ENCODE measurements at places on chromosomes 2 and 18.

DNA sequence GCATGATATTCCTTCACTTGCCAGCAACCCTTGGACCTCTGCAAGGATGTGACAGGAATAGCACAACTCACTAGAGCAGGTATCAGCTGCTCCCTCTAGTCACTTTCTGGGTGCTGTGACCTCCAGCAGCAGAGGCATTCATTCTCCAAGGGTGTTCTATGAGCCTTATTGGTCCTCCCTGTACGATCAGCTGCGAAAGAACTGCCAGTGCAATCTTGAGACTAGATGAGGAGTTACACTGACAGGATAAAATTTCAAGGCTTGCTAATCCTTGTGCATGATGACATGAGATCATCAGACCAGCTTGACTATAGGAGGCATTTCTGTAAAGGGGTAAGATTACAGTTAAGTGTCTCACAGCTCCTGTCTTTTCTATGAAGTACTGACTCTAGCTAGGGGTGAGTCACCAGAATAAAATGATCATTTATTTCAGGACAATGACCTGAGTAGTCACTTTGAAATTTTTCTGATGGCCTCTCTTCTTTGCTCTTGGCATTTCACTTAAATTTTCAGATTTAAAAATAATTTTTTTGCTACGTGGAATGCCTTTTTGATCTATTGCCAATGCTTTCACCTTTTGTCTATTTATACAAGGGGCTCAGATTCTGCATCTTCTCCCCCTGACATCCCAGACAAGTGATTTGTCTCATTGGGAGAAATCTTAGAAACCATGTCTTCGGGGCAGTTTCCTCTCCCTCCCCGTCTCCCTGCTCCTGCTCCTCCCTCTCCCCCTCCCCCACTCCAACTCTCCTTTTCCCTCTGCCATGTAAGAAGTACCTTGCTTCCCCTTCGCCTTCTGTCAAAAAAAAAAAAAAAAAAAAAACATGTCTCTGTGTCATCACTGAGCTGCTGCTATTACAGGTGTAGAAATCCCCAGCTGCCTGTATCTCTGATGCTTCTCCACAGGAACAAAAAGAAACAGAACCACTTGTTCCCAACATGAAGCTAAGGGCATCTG, 49.2 kb upstream of the FRZB start:
- DNase-seq: no peak

DNA sequence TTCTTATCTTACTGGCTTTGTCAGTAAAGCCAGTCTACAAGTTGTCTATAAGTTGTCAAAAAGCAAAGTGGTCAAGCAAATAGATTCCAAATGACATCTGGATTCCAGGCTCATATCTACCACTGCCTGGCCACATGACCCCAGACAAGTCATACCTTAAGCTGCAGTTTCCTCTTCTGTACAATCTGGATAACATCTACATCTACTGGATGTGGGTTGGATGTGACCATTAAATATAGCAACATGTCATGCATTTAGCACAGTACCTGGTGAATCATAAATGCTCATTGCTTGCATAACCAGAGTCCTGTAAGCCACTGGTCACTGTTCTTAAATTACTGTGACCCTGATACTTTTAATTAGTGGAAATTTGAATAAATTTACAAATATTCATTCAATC, 16.8 kb downstream of the COBLL1 start:
- no peak for DNase-seq

GRCh38 chr2:45533771-45534170, 77.3 kb downstream of the SRBD1 start:
- DNase-seq: no peak

- DNase-seq: no peak
Measured at GRCh38 chr18:9764011-9764481, 55.9 kb downstream of the RAB31 start.

GRCh38 chr18:48263192-48263853, 145.9 kb downstream of the ZBTB7C start:
- no peak for DNase-seq

GRCh38 chr2:21779786-21780185, 656.0 kb downstream of the TDRD15 start:
- DNase-seq: no peak

- no peak for DNase-seq
Measured at GRCh38 chr2:6828299-6828584, 37.5 kb downstream of the CMPK2 start.

DNA sequence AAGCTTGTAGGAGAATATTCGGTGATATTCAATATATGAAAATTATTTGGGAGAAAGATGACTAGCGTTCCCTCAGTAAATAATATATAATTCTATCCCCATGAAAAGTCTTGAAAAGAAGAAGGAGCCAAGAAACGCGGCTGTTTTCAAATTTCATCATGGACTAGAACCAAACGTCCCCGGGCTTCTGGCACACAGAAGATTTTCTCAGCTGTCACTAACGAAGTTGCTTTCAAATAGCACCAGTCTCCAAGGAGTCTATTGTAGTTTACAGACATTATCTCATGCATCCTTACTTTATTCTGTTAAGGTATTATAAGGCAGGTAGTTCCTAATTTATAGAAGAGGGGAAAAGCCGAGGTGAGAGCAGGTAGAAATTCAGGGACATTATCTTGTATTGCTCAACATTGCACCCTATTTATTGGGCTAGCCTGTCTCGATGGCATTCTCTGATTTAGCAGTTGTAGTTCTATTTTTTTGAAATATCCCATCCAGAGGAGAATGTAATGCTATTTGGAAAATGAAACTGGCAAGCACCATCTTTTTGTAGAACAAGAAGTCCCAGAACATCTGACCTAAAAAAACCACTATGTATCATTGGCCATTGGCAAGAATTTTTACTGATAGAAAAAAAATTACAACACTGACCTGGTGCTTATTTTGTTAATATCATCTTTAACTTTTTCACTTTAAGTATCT, 198.1 kb upstream of the RASGRP3 start:
- no peak for DNase-seq

DNA sequence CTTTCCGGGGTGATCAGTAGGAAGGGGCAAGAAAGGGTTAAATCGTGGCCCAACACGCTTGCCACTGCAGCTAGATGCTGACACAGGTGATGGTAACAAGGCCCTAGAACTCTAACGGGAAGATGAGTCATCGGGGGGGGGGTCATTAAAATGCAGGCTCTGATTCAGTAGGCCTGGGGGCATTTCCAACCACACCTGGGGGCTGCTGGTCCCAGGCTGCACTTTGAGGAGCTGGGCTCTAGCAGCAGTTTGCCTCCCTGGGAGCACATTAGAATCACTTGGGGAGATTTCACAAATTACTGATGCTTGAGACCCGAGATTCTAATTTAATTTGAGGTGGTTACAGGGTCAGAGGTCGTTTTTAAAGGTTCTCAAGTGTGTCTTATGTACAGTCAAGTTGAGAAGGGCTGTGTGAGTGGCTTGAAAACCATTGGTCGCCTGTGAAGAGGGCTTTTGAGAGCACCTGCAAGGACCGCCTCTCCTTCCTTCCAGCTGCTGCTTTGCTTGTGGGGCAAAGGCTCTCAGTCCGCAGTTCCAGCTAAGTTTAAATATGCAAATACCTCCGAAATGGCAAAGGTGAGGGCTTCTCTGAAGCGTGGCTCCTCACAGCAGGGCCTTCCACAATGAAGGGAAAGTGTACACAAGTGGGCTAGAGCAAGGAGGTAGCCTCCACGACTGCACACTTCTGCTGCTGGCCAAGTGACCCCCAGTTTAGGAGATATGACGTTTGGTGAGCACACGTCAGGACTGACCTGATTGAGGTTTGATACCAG, 128.0 kb upstream of the MSH6 start:
- peak; percentile 53 for DNase-seq

GRCh38 chr2:149595056-149595963, 7.7 kb upstream of the MMADHC start:
- no peak for DNase-seq

DNA sequence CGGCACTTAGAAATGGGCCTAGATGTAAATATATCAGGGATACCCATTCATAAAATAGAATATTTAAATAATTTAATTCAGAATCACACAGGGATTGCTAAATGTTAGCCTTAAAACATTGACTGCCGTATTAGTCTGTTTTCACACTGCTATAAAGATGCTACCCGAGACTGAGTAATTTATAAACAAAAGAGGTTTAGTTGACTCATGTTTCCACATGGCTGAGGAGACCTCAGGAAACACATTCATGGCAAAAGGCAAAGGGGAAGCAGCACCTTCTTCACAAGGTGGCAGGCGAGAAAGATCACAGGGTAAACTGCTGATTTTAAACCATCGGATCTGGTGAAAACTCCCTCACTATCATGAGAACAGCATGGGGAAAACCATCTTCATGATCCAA, 223.6 kb upstream of the GULP1 start:
- no peak for DNase-seq

DNA sequence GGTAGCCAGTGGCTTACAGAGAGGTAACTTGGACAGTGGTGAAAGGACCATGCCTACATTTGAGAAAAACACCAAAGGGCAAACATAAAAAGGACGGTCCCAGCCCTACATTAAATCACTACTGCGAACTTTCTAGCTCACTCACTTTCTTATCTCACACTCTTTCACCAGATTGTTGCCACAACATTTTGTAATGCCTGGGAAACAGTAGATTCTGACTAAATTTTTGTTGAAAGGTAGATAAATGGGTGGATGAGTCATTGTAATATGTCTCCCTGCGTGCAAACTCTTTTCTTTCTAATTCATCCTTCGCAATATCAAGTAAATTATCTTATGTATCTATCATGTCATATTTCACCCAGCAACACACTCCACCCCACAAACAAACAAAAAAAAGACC, 192.2 kb downstream of the IRS1 start:
- DNase-seq: no peak

- DNase-seq: no peak
Measured at GRCh38 chr2:226905718-226906117, 69.9 kb downstream of the RHBDD1 start.

DNA sequence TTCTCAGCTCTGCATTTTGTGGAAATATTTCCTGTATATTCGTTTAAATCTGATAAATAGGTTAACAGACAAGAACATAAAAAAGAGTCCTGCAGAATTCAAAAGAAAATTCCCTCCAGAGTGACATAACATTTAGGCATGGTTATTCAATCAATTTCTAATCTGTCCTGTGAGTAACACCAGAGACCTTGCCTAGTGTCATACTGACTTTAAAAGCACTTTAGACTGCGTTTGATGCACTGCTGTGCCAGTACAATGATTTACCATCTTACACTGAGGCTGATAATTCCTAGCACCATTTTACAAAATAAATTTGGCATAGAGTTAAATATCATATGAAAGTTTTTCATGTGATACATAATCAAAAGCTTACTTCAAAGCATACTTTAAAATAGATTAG, 35.5 kb upstream of the CALCRL start:
- DNase-seq: no peak

DNA sequence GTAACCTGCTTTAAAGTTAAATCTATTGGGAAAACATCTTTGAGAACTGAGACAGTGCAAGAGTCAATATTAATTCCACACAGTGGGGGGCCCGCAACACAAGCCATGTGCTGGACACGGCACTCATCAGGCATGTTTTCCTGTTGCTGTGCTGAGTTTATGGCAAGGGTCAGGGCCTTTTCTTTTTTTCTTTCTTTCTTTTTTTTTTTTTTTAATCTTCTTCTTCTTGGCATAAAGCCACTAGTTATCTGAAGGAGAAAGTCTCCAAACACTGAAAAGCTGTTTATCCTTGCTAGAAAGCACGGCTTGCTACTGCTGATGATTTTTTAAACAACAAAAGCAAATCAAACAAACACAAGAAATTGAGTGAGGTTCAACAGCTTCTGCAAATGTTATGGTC, 252.1 kb downstream of the ZNF521 start:
- DNase-seq: no peak

DNA sequence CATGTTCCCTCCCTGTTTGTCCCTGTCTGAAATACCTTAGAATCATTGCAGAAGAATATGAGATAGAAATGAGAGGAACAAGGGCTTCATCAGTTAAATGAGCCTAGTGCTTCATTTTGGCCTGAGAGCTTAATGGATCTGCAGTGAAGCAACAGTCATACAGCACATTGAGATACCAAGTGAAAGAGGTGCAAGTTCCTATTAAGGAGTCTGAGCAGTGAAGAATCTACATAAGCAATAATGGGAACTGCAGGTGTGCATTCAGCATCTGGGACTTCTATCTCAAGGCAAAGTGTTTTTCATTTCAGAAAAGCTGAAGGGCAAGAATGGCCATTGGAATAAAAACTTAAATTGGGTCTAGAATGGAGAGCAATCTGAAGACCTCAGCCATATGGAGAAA, 323.2 kb upstream of the SLC39A10 start:
- DNase-seq: no peak

GRCh38 chr18:31204166-31204565, 41.5 kb upstream of the DSC1 start:
- DNase-seq: no peak

- no peak for DNase-seq
Measured at GRCh38 chr2:162746310-162746709, 92.3 kb downstream of the KCNH7 start.

DNA sequence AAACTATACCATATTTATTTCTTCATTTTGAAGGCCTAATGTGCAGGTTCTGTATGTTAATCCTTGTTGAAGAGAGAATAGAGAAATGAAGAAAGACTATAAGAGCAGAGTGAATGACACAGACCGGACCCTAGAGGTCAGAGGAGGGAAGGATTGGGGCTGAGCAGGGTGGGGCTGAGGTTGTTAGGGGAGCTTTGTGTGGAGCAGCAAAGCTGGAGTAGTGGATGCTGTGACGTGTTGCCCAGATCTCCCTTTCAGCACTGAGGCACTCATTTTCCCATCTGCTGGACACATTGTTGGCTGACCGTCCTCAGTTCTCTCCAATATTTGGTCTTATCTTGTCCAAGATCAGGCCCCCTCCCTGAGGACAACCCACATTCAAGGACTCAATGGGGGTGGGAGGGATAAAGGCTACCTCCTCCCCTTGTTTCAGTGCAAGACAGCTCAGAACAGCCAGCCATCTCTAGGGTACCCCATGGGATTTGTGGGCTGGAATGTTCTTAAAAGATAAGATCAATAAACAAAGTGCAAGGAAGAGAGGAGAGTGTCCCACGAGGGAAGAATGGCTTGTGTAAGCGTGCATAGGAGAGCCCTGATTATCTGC, 143.6 kb downstream of the TDRD15 start:
- DNase-seq: no peak

DNA sequence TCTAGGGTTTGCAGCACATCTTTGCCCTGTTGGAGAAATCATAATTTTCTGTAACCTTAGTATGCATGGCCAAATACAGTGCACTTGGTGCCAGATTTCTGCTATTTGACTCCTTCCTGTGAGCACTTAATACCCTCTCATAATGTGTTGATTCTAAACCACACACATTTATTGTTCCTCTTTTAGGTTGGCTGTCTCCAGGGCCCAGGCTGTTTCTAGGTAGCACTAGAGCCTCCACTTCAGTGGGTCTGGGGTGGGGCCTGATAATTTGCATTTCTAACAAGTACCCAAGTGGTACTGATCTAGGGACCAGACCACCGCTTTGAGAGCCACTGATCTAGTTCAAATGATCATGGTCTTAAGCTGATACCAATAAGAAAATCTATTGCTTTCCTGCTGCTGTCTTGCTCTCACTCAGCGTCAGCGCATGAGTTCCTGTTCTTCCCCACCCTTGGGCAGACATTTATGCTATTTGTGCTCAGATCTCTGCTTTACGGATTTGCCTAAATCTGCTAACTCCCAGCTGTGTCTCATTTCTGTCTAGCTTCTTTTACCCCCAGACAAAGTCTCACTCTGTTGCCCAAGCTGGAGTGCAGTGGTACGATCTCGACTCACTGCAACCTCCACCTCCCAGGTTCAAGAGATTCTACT, 7.4 kb downstream of the PTRHD1 start:
- DNase-seq: peak; percentile 47

- DNase-seq: no peak
Measured at GRCh38 chr2:38551171-38551570, 51.6 kb downstream of the HNRNPLL start.

- DNase-seq: no peak
Measured at GRCh38 chr2:213524164-213524563, 239.9 kb downstream of the SPAG16 start.

- DNase-seq: no peak
Measured at GRCh38 chr2:44778221-44778654, 163.3 kb upstream of the SIX3 start.

All from memory B cell (primary cell).